ENCODE measurements at places on chromosomes 11 and 22.

DNA sequence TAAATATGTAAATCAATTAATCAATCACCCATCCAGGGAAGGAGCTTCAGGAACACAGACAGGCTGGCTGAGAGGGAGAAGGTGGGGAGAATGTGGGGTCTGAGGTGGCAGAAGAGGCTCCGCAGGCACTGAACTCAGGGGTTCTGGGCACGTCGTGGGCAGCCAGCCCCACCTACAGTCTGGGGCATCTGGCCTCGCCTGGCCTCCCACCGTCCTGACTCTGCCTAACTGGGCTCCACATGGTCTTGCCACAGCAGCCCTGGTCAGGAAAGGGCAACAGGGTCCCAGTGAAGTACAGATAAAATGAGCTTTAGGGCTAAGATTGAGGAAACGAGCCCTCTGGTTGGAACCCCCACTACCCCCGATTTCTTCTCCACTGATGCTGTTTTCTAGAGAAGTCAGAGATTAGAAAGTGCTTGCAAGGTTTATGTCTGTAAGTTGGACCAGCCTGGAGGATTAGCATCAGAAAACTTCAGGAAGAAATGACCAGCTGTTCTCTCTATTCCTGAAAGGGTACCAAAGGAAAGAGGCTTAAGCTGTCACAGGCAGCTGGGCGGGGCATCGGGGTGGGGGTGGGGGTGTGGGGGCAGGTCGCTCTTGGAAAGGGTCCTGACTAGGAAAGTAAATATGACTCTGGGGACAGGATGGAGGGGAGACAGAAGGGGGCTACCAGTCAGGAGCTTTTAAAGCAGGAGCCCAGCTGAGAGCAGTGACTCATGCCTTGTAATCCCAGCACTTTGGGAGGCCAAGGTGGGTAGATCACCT lies 261.7 kb downstream of the BUD13 start:
- H3K4me1 ChIP-seq, result peaks cover 17% of the 10 kb centered on the region
- no peak overlapping the region for H3K27ac ChIP-seq
- H3K27me3 ChIP-seq, result no peaks in the 10 kb centered on the region
- H3K4me3 ChIP-seq, result no peak overlapping the region

DNA sequence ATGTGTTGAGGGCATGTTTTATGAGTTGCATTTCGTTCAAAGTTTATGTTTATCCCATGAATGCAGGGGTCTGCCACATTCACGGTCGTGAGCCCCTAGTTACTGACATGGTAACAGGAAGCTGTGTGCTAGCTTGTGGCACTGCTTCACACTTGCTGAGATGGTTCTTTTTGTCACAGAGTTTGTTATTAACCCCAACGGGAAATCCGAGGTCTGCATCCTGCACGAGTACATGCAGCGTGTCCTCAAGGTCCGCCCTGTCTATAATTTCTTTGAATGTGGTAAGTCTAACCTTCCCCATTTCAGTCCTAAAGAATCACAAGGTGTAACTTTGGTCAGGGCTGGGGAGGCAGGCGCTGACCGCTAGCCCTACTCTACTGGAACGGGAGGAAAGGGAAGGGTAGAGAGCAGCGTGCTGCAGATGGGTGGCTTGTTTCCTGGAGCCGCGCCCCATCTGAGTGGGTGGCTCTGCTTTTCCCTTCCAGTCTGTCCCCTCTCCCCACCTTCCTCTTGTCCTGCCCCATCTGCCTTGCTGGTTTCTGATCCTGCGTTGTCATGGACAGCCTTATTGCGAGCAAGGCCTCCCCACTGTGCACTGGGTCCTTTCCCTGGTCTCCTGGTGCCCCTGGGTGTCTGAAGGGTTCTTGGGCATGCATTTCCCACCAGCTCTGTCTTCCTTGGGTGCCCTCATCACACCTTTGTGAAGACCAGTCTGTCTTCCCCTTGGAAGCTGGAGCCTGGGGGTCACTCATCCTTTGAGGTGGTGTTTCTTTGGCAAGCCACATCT lies 11.8 kb downstream of the DGCR8 start:
- no peaks in the 10 kb centered on the region for H3K4me1 ChIP-seq
- H3K36me3 ChIP-seq, result peaks cover 97% of the 10 kb centered on the region
- no peak overlapping the region for H3K27ac ChIP-seq
- no peaks in the 10 kb centered on the region for H3K27me3 ChIP-seq

- no peaks in the 10 kb centered on the region for H3K27me3 ChIP-seq
- H3K27ac ChIP-seq, result no peak overlapping the region
- H3K4me1 ChIP-seq, result peaks cover 26% of the 10 kb centered on the region
- H3K36me3 ChIP-seq, result no peaks in the 10 kb centered on the region
- no peak for DNase-seq
Measured at GRCh38 chr11:115300660-115301428, 203.4 kb downstream of the CADM1 start.

- no peaks in the 10 kb centered on the region for H3K4me1 ChIP-seq
- no peak overlapping the region for H3K4me3 ChIP-seq
- no peak for DNase-seq
Measured at GRCh38 chr11:120024046-120024445, 113.9 kb downstream of the TRIM29 start.
